ENCODE measurements at places on chromosomes 11 and 22. TPM values are rescaled to one million over a fixed set of nuclear protein-coding genes. Genes with fewer than 3 reads are reported as not detected.

The CASP5 gene
- not detected for total RNA-seq

The ST13 gene
- 170 TPM for total RNA-seq

The RBMXL2 gene
- total RNA-seq, result not detected

The THY1 gene
- total RNA-seq, result 5.7 TPM

The A4GALT gene
- total RNA-seq, result 1.4 TPM

The PPP6R3 gene
- total RNA-seq, result 115 TPM

The GTF2H1 gene
- 98.9 TPM for total RNA-seq

The CCDC179 gene
- not detected for total RNA-seq

The DDIAS gene
- 1.3 TPM for total RNA-seq

The DGAT2 gene
- 2.0 TPM for total RNA-seq

The PICK1 gene
- 38.8 TPM for total RNA-seq

GRCh38 chr11:122764371-122765090 lies 73.8 kb upstream of the CRTAM start:
- DNase-seq, result no peak

DNA sequence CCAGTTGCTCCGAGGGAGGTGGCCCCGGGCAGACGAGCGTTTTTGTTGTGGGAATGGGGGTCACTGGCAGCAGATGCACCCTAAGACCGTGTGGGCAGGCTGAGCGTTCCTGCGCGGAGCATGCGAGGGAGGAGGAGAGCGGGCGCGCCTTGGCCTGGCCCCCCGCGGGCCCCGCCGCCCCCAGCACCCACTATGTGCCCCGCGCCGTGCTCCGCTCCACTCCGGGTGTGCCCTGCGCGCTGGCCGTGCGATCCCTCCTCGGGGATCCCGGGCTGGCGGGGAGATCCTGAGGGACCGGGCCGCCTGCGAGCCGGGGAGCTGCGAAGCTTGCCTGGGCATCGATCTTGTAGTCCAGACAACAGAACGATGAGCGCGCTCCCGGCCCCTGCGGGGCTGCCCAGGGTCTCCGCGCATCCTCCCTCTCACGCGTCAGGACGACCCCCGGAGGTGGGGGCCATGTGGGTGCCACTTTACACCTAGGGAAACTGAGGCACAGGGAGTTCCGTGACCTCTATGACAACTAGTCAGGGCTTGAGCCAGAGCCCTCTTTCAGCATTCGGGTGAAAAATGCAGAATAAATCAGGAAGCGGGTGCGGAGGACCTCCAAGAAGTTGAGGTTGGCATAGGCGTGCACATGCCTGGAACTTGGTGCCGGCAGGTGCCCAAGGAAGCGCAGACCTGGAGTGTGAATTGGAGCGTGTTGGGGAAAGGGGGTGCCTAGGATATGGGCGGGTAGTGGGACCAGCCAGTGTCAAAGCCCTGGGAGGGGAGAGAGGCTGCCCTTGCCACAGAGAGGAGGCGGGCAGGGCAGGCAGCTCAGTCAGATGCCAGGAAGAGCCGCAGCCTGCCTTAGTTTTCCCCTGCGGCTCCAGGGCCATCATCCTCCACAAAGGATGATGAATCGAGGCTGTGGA lies 1.3 kb upstream of the KMT5B start:
- no peak for DNase-seq

DNA sequence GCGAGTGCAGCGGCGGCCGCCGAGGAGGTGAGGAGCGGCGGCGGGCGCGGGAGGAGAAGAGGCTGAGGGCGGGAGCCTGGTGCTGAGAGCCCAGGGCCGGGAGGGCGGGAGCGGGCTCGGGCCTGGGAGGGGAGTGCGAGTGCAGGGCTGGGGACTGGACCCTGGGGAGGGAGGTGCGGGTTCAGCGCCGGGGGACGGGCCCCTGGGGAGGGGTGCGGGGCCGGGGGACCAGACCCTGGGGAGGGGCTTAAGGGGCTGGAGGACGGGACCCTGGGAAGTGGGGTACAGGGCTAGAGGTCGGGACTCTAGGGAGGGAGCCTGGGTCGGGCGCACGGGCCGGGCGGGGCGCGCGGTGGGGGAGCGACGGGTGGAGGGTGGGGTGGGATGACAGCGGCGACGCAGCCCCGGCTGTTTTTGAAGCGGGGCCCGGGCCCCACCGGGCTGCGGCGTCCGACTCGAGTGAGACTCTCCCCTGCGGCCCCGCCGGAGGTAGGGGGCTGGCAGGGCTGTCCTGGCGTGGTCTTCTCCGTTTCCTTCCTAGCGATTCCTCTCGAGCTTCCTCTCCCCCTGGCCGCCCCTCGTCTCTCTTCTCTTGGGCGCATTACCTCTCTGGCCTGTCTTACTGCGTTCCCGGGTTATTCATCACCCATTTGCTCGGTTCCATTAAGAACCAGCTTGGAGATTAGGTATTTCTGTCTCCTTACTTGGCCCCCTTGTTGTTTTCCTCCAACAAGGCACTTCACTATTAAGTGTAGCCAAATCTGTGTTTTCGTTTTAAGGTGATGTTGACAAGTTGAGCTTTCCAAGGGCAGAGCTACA lies 754 bp downstream of the NUP50 start:
- peak; percentile 23 for DNase-seq

DNA sequence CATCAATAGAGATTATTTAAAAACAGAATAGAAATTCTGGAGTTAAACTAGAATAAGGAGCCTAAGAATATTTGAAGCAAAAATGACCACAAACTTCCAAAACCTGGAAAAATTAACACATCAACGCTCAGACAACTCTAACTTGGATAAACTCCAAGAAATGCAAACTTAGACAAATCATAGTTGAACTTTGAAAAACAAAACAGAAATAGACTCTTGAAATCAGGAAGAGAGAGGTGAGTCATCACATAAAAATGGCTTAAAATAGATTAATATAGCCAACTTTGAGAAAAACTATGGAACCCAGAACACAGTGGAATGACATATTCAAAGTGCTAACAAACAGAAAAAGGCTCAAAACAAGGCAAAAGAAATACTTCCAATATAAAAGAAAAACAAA lies 974.2 kb downstream of the JRKL start:
- DNase-seq, result no peak

- DNase-seq, result no peak
Measured at GRCh38 chr11:5703741-5704536, 14.3 kb downstream of the TRIM22 start.

GRCh38 chr22:44399906-44400762 lies 87.4 kb upstream of the SHISAL1 start:
- no peak for DNase-seq

GRCh38 chr11:66866511-66866986 lies 9.7 kb downstream of the LRFN4 start:
- DNase-seq, result no peak

GRCh38 chr11:66883016-66883965 lies 26.4 kb downstream of the LRFN4 start:
- peak; percentile 60 for DNase-seq

DNA sequence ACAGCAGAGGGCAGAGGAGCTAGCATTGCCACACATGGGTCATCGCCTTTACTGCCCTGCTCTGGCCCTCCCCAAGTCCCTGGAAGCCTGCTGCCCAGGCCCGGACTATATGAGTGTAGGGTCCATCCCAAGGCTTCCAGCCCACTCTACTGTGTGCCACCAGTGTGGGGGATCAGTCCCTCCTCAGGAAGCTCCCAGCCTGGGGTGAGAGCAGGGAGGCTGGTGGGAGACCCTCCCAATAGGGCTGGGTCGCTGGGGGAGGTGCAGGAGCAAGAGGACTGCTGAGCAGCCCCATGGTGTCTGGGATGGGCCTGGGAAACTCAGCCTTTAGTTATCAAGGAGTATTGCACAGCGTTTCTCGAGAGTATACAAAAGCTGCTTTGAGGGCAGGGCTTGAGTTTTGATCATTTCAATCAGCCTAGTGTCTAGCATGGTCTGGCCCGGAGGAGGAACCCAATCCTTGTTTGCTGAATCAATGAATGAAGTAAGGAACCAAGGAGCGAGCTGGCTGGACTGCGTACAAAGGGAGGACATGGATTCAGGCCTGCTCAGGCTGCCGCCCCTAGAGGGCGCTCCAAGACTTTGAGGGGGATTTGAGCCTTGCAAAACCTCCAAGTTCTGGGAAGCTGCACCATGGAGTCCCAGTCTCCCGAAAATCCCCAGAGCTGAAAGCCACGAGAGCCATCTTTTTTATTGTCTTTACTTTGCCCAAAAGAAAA lies 89.0 kb upstream of the PARVA start:
- DNase-seq, result peak; percentile 76

DNA sequence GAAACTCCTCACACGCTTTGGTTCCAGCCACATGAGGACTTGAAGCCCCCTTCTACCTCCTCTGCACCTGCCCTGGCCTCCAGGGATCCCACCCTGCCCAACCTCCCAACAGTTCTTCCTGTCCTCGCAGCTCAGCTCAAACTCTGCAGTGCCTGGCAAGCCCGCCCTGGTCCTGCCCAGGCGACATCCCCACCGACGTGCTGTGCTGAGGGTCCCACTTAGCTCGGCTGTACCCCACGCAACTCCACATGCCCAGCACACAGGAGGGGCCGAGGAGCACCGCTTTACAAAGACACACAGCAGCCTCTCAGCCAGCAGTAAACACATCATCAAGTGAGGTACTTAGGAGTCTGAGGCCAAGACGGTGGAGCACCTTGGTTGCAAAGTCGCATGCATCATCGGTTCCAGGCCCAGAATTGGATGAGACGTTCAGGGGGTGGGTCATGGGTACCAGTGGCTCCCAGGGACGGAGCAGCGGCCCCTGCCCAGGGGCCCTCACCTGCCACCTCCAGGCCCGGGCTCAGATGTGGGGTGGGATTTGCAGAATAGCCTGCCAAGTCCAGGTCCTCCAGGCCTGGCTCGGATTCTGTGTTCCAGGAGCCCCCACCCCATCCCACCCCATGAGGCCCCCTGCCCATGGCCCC lies 72.6 kb downstream of the CELSR1 start:
- no peak for DNase-seq

GRCh38 chr11:73944085-73944484 lies 6.7 kb upstream of the DNAJB13 start:
- DNase-seq, result no peak

GRCh38 chr11:43835104-43835503 lies 45.5 kb upstream of the ALKBH3 start:
- no peak for DNase-seq

DNA sequence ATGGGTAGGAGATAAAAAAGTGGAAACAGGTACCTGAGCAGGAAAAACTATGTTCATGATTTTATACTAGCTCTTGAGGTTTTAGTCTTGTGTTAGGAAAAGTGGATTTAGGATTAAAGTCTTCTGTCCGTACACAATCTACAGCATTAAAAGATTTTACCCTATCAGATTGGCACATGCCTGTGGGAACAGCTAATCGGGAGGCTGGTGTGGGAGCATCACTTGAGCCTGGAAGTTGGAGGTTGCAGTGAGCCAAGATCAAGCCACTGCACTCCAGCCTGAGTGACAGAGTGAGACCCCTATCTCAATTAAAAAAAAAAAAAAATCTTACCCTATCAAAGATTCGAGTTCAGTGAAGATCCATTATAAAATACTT lies 12.2 kb upstream of the CRKL start:
- no peak for DNase-seq

GRCh38 chr11:75307058-75307457 lies 44.4 kb downstream of the ARRB1 start:
- DNase-seq, result no peak

DNA sequence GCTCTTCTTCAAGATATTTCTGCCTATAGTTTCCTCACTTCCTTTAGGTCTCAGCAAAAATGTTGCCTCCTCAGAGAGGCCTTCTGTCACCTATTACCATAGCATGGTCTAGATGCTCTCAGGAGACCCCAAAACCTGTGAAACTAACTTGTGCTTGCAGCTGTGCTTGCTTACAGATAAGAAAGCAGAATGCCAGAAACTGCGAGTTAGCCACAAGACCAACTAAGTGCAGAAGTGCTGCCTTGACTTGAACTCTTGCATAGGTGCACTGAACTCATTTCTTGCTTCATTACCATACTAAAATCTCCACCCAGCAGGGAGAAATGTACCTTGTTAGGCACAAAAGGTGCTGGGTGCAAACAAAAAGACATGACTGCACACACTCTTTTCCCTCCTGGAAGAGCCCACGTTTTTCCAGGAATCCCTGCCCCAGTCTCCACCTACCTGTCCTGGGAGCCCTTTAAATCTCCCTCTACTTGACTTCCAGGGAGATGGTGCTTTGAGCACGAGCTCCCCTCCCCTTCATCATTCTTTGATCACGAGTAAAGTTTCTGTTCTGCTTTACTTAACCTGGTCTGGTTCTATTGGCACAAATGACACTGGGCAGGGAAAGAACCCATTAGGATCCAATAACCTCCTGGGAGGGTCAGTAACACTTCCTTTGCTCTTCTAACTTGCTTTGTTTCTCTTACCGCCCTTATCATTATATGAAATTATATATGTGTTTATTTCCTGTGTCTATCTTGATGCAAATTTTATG lies 137.7 kb upstream of the DDI1 start:
- DNase-seq, result no peak

GRCh38 chr11:102177974-102178631 lies 67.9 kb downstream of the YAP1 start:
- DNase-seq, result peak; percentile 96

DNA sequence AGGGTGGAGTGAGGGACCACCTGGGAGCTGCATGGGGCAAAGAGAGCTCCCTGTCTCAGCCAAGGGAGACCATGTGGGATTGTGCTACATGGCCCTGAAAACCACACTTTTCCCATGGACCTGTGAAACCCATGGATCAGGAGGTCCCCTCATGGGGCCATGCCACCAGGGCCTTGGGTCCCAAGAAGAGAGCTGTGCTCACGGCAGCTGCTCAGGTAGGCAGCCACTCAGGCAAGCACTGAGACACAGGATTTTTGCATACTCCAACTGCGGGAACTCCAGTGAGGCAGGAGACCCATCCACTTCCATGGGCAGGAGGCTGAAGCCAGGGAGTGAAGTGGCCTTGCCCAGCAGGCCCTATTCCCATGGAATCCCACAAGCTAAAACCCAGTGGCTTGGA lies 190.0 kb downstream of the KCNA4 start:
- DNase-seq, result no peak

DNA sequence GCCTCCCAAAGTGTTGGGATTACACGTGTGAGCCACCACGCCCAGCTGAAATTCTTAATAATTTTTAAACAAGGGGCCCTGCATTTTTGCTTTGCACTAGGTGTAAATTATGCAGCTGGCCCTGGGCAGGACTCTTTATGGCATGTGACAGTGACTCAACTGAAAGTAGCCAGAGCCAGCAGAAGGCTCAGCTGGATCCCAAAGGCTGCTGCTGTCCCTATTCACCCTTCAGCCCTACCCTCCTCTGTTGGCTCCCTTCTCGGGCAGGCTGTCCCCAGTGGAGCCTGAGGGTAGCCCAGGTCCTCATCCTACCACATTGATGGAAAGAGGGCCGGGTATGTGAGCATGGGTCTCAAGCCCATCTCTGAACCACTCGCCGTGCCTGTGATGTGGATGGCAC lies 45.6 kb downstream of the CD82 start:
- no peak for DNase-seq

DNA sequence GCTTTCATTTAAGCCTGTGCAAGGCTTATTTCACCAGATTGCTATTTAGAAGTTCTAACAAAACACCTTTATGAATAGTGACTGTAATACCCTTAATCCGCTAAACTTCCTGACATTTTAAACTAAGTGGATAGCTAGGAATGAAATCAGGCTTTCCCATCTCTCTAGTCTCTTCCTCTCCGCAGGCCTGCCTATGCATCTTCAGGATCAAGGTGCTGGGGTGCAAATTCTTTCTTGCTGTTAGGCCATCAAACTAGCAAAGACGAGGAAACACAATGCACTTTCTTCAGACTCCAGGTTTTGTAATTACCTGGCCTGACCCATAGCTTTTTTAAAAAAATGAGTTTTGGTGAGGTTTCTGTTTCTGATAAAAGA lies 149.4 kb downstream of the DBX1 start:
- no peak for DNase-seq

All from mammary epithelial cell (primary cell).